Inflammatory macrophage treated with lipopolysaccharide for 1 hour (primary cell): ENCODE measurements at places on chromosomes 7 and 10.

GRCh38 chr10:73093922-73094850 is 2.5 kb downstream of the P4HA1 start:
- DNase-seq: peak; percentile 52

- DNase-seq: no peak
Observed at GRCh38 chr10:25024528-25024927, 8.1 kb downstream of the THNSL1 start.

- DNase-seq: no peak
Observed at GRCh38 chr7:34837316-34837715, 179.3 kb downstream of the NPSR1 start.

DNA sequence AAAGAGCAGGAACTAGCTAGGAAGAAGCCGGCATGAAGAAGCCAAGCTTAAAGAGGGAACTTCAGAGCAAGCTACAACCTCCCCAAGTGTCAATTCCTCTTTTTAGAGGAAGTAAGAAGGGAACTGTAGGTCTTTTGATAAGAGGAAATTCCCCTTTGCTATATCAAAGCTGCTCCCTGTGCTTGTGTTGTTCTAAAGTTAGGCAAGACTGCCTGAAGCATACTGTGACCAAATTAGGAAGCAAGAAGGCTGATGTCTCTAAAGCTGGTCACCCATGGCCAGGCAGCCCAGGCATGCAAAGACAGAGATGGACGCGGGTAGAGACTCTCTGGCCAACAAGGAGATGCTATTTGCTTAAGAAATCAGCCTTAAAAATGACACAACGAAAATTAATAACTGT is 87.9 kb downstream of the RNF216 start:
- peak; percentile 89 for DNase-seq

DNA sequence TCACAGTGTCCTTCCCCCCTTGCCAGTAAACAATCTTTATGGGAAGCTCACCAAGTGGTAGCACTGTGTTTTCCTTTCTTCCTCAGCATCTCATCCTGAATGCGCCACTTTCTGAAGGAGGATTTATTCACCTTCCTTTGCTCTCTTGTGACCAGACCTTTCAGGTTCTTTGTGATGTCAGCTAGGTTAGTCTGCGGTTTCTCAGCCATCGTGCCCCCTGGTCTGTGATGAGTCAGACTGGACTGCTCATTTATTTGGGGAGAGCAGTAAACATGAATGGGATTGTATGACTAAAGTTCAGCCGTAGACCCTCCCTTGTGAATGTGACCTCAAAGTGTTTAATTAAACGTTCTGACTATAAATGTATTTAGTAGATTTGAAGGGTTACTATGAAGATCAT is 235.1 kb upstream of the CELF2 start:
- no peak for DNase-seq

GRCh38 chr7:19009241-19009935 is 108.0 kb downstream of the TWIST1 start:
- DNase-seq: no peak

DNA sequence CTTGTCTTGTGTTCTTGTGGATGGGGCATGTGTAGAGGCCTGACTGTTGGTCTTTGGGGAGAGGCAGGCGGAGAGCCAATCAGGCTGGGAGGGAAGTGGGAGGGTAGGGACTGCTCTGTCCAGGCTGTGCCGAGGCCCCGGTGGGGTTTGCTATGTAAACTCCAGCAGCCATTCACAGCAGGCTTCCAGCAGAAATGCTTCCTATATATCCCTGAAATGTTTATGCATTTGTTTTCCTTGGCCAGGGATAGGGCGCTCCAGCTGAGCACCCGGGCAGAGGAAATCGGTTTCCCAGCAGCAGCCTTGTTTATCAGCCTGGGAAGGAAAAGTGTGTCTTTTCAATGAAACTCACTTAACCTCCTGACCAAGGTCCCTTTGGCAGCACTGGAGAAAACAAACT is 18.3 kb upstream of the AQP1 start:
- no peak for DNase-seq

DNA sequence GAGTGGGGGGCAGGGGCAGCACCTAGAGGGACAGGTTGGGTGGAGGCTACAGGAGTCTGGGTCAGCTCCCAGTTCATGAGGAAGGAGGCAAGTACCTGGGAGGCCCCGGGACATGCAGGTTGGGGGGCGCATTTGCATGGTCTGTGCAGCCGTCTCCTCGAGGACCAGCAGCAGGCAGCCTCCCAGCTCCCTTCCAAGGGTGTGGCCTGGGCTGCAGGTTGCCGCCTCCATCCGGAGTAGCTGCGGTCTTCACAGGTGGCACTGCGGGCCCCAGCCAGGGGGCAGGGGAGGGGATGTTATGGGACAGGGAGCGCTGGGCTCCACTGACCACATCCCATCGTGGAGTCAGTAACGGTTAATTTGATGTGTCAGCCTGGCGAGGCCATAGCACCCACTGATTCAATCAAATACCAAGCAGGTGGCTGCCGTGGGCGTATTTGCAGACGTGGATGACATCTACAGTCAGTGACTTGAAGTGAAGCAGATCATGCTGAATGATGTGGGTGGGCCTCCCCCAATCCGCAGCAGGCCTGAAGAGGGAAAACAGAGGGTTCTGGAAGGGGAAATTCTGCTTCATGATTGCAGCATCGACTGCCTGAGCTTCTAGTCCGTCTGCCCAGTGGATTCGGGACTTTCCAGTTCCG is 81.6 kb downstream of the PRKAG2 start:
- peak; percentile 95 for DNase-seq

- DNase-seq: no peak
Observed at GRCh38 chr7:124085179-124085578, 52.3 kb upstream of the TMEM229A start.

- DNase-seq: no peak
Observed at GRCh38 chr7:44625526-44626471, 19.4 kb downstream of the OGDH start.

DNA sequence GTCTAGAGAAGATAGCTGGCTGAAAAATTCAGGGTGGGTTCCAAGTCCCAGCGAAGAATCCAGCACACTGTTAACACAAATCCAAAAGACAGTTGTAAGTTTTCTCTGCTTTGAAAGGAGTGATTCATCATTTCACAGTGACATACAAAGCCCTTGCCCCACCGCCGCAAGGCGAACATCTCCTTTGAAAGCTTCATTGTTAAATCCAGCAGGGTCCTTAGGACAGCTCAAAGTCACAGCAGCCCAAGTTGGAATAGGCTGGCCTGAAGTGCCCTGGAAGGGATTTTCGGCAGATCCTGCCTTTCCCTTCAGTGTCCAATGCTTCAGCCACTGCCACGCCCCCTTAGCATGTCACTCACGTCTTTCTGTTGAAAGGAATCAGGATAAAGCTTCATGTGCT is 526.1 kb downstream of the CALN1 start:
- DNase-seq: no peak

- DNase-seq: no peak
Observed at GRCh38 chr10:124875596-124875995, 66.3 kb upstream of the ZRANB1 start.

GRCh38 chr10:29304264-29304994 is 15.6 kb downstream of the LYZL1 start:
- peak; percentile 73 for DNase-seq

DNA sequence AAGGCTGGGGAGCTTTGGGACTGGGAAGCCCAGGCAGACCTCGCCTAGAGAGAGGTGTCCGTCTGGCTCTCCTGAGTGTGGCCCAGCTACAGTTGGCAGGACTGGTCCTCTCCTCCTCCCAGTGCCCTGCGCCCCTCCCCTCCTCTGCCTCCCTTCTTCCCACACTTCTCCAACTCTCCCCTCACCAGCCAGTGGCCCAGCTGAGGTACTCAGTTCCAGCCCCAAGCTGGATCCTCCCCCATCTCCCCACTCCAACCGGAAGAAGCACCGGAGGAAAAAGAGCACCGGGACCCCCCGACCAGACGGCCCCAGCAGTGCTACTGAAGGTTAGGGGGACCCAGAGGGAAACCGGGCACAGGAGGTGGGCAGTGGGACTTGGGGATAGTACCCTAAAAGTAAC is 27.7 kb downstream of the GBX1 start:
- no peak for DNase-seq

- DNase-seq: no peak
Observed at GRCh38 chr7:153388611-153389010, 629.1 kb downstream of the ACTR3B start.

- DNase-seq: no peak
Observed at GRCh38 chr10:35916791-35917190, 274.7 kb upstream of the FZD8 start.

GRCh38 chr10:23100331-23101030 is 5.1 kb downstream of the MSRB2 start:
- no peak for DNase-seq

DNA sequence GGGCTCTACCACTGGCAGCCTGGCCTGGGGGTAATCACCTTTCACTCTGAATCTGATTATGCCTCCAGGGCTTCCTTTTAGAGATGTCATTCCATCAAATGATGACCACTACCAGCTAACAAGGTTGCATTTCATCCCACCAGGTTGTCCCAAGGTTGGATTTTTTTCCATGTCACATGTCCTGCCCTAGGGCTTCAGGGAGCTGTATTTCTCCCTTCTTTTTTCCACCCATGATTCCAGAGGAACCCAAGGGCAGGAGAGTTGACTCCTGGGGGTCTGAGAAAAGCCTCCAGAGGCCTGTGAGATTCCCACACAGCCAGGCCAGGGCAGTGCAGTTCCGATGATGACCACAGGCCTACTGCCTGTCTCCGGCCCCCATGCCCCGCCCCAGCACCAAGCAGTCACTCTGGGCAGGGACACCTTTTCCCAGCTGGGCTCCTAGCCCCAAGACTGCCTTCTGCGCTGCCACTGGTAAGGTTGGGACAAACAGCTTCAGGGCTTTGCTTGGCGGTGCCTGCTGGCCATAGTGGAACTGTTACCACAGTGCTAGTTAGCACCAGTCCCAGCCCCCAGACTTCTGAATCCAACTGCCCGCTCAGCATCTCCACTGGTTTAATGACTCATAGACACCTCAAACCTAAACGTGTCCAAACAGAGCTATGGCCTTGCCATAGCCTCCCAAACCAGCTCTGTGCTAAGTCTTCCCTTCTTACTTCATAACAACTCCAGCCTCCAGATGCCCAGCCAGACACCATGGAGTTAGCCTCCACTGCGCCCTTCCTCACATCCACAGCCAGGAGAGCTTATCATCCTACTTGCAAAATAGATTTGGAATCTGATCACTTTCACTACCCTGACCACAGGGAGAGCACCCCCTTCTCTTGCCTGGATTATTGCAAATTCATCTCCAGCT is 133.7 kb downstream of the ARHGAP22 start:
- no peak for DNase-seq

- DNase-seq: no peak
Observed at GRCh38 chr10:119555178-119555784, 12.8 kb upstream of the RGS10 start.

- DNase-seq: no peak
Observed at GRCh38 chr7:33781167-33781566, 124.2 kb upstream of the BMPER start.

- no peak for DNase-seq
Observed at GRCh38 chr10:7667262-7668141, 736 bp upstream of the ITIH5 start.

DNA sequence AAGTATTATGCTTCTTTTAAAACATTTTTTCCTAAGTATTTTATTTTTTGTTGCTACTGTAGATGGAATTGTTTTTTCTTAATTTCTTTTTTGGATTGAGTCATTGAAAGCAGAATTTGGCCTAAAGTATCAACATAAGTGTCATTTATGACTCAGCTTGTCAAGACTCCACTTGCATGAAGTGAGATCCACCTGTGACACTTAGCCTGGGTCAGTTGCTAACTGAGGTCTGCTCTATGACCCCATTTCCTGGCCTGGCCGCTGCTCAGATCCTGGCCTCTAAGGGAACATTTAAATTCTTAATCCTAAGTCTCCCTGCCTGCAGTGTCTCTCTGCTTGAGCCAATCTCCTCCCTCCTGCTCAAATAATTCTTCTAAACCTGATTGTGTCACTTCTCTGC is 35.5 kb downstream of the TMEM270 start:
- no peak for DNase-seq

- no peak for DNase-seq
Observed at GRCh38 chr10:79004311-79004710, 64.5 kb upstream of the ZMIZ1 start.

DNA sequence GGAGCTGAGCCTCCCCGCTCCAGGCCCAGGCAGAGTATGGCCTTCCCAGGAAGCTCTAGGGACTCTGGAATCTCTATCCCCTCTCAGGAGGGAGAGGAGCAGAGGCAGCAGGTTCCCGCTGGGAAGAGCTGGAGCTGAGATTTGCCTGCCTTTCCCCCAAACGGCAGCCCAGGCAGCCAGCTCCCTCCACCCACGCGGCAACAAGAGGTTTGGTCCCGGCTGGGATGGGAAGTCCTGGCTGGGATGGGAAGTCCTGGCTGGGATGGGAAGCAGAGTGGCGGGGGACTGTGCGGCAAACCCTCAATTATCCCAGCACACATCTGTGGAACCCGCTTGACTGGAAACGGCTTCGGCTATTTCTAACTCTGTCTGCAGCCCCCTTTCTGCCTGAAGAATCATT is 223.0 kb downstream of the ELFN1 start:
- DNase-seq: no peak

DNA sequence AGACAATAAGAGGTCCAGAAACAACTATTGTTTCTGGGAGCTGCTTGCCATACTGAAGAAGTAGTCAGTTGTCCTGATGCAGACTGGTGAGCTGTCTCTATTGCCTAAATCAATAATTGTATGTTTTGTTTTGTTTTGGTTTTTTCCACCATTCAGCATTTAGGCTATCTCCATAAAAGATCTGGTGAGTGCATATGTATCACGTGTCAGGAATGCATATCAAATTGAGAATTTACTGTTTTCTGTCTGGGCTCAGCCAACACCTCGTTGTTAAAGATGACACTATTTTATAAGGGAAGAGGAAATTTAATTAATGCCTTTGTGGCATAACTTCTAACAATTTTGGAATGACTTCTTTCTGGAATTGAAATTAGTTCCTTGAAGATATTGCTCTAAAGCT is 66.2 kb downstream of the SORCS1 start:
- no peak for DNase-seq

DNA sequence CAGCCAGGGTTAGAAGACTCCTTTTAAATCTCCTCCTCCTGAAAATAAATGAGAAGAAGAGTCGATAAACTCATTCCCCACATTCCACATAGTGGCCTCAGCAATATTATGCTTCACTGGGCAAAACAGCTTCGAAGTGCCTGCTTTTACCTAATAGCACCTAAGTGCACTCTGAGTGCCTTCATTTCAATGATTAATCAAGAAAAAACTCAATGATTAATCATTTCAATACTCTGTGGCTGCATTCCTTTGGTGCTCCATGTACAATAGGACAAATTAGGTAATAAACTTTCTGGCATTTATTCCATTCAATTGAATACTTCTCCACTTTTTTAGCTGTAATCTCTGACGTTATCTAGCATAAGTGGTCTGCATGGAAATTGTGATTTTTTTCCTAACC is 174.6 kb downstream of the CCDC71L start:
- no peak for DNase-seq

- DNase-seq: no peak
Observed at GRCh38 chr10:86752311-86752710, 4.1 kb upstream of the BMPR1A start.
